ENCODE measurements at places on chromosomes 7 and 10. TPM values are rescaled to one million over a fixed set of nuclear protein-coding genes. Genes with fewer than 3 reads are reported as not detected.
A peak's percentile ranks its signal among the peaks of the same experiment; 100 is the strongest.

Gene HTR7
- 0.34 TPM for total RNA-seq

DNA sequence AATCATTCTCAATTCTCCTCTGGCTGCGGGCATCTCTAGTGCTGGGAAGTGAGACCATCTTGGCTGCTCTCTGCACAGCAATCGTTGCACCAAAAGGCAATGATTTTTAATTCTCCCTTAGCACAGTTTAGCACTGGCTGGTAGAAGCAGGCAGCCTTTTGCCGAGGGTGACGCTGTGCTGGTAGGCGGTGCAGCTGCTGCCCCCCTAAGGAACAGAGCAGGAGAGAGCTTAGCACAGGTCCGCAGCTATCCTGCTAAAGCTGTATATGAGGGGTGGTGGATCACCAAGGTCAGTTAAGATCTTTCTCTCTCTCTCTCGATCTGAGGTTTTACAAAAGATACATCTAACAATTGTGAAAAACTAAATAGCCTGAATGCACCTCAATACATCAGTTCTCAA is 390.1 kb downstream of the GATA3 start:
- no peak for DNase-seq

- peak; percentile 76 for DNase-seq
Observed at GRCh38 chr7:134741907-134742635, 37.4 kb upstream of the CALD1 start.

GRCh38 chr10:86365346-86366032 is 1.1 kb downstream of the GRID1 start:
- no peak for DNase-seq

Data from HFFc6 (cell line).